ENCODE measurements at places on chromosomes 7 and 10.
A peak's percentile ranks its signal among the peaks of the same experiment; 100 is the strongest.

DNA sequence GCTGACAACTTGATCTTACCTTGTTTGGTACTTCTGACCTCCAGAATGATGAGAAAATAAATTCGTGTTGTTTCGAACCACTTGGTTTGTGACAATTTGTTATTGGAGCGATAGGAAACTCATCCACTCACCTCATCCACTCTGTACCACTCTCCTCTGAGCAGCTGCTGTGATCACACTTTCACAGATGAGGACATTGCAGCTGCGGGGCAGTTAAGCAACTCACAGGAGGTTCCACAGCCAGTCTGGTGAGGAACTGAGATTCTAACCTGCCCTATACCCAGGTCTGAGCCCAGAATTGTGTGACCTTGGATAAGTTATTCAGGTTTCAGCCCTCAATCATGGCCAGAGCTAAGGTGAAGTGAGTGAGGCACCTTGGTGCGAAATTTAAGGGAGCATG, 35.2 kb downstream of the BTBD16 start:
- DNase-seq, result peak; percentile 4

DNA sequence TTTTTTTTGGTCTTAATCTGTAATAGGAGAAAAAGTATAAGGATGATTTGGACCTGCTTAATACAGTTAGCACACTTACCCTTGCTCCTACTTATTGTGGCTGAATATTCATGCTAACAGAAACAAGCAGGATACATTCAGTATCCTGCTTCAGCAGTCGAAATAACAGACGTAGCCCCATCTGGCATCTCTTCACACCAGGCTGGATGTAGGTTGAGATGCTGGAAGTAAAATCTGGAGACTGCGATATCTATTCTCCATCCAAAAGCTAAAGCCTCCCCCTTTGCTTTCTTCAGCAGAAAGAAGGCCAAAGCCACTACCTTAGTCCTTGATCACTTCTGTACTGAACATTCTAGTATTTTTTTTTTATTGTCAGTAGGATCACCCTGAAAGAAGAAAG, 537.4 kb downstream of the AUTS2 start:
- DNase-seq, result no peak

DNA sequence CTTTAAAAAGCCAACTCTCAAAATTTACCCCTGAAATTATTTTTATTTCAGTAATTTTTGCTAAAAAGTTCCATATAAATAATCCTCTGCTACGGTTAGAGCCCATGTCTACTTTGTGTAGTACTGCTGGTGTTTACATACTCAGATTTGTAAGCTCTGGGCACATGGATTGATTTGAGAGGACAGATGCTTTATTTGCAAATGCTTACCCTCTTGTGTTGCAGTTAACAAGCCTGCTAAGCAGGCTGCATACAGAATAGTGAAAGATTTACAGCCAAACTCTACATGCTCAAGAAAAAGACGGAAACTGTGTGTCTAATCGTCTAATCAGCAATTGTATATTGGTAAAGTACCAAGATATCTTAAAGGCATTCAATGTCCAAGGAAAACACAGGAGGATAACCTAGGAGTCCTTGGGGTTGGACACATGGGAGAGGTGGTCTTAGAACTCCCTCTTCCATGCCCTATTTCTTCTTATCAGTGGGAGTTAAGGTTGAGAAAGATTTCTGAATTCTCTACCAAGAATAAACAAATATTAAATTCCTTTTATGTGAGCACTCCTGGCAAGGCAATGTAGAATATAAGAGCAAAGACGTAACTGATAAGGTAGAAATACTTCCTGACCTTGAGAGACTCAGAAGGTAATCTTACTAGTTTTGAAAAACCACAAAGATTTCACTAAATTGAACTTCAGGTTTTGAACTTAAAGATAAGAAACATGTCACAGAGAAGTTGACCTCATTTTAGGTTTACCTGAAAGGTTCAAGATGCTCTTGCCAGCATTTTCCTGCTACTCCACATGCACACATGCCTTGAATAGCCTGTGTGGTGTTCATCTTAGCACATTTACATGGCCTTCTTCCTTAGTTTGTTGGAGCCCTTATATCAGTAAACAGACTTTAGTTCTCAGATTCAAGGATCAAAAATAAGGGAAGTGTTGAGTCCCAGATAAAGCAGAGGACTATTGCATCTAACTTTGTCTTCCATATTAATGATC, 1216.5 kb downstream of the SORCS3 start:
- no peak for DNase-seq

DNA sequence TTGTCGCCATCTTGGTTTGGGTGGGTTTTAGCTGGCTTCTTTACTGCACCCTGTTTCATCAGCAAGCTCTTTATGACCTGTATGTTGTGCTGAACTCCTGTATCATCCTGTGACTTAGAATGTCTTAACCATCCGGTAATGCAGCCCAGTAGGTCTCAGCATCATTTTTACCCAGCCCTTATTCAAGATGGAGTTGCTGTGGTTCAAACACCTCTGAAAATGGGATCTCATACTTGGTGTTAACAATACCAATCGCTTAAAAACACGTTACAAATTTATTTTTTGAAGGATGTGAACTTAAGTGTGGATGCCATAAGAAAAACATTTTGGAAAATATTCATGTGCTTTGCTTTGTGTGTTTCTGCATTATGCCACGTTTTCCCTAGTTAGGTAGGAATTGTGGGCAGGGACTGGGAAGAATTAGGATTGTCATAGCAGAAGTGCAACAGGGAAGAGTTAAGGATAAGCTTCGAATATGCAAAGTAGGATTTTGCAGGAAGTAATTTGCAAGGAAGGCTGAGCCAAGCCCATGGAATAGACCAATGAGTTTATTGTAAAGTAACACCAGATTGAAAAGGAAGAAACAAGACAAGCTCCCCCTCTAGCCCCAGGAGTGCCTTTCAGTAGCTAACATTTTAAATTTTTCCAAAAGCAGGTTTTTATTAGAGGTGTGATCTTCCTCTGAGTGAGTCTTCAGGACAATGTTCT, 56.4 kb downstream of the PRR15 start:
- no peak for DNase-seq

- DNase-seq, result peak; percentile 99
These were observed 88.8 kb downstream of the GSAP start for GRCh38 chr7:77327067-77327931.

- DNase-seq, result no peak
These were observed 57.5 kb downstream of the MDFIC start for GRCh38 chr7:114979388-114979787.

DNA sequence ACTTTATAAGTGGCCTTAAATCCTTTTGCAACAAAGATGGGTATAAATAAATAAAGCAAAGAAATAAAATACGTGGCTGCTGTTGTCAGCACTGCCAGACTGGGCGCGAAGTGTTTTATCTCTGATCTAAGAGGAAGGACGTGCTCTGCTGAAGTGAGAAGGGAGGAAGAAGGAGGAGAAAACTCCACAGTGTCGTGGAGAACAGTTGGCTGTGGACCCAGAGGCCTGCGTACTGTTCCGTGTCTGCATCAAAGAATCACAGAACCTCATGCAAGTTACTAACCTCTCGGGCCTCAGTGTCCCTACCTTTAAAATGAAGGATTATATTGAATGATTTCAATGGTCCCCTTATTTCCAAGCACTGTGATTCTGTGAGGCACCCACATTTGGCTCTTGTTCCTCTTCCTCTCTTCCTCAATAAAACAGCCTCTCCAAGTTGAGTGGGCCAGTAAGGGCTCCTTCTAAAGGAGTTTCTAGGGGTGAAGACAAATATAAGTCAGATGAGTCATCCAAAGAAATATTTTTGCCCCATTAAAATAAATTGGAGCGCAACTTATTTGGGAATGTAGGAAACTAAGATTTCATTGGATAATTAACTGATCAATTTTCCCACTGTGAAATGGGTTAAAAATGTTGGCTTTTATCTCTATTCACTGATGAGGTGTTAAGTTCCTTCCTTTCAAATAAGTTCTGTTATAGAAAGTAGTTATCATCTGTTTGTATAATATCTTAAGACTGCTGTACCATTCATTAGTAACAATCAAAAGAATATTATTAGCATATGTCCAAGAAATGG, 126.9 kb upstream of the EFCAB10 start:
- no peak for DNase-seq

DNA sequence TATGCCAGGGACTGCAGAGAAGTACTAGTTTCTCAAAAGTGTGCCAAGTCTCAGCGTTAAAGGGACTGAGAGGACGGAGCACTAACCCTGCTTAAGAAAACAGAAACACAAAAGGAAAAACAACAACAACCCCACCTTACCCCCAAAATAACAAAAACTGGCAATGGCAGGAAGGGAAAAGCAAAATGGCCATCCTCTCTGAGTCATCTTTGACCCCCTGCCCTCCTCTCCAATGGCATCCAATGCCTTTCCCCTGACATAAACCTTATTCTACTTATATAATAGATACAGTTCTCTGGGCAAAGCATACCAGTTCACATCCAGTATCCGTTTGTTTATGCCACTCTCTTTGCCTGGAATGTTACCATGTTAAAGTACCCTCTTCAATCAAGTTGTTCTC, 1.6 kb downstream of the POLR1F start:
- no peak for DNase-seq

GRCh38 chr7:50426280-50427045, 23.7 kb downstream of the FIGNL1 start:
- DNase-seq, result no peak

GRCh38 chr7:117034851-117035464, 81.7 kb downstream of the ST7 start:
- DNase-seq, result no peak

- no peak for DNase-seq
These were observed 125.6 kb upstream of the PRPS1L1 start for GRCh38 chr7:18153183-18153748.

GRCh38 chr7:93310346-93310745, 78.2 kb downstream of the VPS50 start:
- DNase-seq, result no peak

- DNase-seq, result no peak
These were observed 154.4 kb upstream of the C7orf33 start for GRCh38 chr7:148436135-148436534.

- DNase-seq, result no peak
These were observed at the start of gene SHH for GRCh38 chr7:155811895-155812761. Gene SHH, minus strand, starts transcription at chr7:155812463. Its CDS starts 341 bp downstream, at chr7:155812122.

- no peak for DNase-seq
These were observed 102.3 kb upstream of the ARHGAP21 start for GRCh38 chr10:24826009-24826408.

DNA sequence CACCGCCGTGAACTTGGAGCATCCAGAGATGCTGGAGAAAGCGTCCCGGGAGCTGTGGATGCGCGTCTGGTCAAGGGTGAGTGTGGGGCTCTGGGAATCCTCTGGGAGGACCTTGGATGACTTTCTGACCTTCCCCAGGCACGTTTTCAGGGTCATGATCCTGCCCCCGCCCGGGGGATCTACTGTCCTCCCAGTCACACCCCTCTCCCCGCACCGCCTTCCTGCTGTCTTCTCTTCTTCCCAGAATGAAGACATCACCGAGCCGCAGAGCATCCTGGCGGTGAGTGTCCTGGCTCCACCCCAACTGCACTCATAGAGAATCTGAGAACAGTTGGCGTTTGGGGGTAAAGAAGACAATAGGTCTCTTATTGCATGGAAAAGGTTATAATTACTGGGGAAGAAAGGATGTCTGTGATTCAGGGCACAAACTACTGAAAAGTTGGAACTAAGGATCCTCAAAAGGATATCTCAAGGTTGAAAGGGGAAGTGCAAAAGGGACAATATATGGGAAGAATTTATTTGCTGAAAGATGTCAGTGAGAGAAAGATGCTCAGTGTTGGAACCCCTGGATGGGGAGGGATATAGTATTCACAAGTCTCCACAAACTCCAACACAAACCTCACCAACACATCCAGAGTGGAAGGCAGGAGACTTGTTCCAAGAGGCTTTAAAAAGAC, 1.9 kb downstream of the GSTK1 start:
- DNase-seq, result no peak

DNA sequence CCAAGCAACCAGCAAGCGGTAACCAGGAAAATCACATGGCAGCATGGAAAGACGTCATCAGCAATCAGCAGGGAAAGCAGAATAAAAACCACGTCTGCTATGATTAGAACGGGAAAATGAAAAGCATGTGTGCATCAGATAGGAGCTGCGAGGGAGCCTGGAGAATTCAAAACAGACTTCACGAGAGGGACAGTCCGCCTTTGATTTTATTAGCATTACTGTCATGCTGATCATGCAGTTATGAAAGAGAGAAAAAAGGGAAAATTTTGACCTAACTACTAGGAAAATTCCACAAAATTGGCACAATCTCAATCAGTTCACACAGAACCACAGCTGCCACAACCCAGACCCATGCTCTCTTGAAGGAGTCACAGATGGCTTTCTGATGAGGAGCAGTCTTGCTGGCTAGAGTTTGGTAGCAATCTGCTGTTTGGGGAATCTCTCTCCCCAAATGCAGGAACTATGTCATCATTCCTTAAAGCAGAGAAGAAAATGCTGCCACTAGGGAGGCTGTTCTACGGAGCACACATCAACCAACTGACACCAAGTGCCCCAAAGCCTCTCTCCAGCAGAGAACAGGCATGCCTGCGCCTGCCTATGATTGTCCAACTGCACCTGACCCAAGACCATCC, 295.9 kb downstream of the TNS3 start:
- DNase-seq, result no peak

DNA sequence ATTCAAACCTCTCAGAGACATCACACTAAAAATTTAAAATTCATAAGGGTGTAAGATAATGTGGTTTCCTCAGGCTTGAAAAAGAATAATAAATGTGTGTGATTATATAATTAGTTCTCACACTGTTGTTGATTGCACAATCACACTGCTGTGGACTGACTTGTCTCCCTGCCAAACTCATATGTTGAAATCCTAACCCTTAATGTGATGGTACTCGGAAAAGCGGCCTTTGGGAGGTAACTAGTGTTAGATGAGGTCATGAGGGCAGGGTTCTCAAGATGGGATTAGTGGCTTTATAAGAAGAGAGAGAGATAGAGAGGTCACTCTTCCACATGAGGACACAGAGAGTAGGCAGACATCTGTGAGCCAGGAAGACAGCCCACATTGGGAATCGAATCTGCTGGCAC, 128.5 kb upstream of the COL1A2 start:
- DNase-seq, result peak; percentile 95

DNA sequence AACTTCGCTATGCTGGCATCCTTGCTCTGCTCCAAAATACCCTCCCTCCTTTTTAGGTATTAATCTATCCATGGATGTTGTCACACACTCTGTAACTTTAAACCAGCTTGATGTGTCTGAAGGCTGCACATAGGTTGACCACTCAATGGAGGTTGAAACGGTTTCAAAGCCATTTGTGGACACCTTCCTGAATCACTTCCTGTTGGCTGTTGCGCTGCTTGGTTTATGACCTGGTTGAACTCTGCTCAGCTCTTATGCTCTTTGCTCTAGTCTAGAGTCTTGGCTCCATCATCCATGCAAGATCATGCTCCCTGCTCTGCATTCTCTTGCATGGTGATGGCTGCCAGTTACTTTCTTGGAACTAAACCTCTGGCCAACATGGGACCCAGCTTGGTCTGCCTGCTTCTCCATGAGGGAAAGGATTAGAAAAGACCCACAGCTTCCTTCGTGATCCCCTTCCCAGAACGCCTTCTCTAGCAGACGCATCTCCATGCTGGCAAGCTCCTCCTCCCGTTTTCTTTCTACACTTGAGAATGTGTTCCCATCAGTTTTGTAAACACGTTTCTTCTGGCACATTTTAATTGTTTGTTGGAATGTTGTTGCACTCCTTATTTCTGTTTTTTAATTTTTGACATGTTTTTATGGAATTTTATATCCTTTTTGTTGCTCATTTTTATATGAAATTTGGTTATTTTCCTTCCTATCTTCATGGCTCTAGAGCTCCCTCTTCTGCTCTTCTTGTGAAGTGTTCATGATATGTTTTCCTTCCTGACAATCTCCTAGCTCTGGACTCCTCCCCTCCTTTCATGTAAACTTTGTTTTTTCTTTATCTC, 149.8 kb downstream of the XPNPEP1 start:
- DNase-seq, result peak; percentile 29

- no peak for DNase-seq
These were observed 117.8 kb downstream of the TES start for GRCh38 chr7:116328161-116328560.

Measured in MV-4-11 (cell line).